Suppressor macrophage treated with lipopolysaccharide for 4 hours (primary cell): ENCODE measurements at places on chromosomes 2 and 18.

- DNase-seq, result no peak
Observed at GRCh38 chr2:86073225-86073624, 32.5 kb downstream of the POLR1A start.

GRCh38 chr2:221514305-221515040 lies 57.6 kb downstream of the EPHA4 start:
- no peak for DNase-seq

DNA sequence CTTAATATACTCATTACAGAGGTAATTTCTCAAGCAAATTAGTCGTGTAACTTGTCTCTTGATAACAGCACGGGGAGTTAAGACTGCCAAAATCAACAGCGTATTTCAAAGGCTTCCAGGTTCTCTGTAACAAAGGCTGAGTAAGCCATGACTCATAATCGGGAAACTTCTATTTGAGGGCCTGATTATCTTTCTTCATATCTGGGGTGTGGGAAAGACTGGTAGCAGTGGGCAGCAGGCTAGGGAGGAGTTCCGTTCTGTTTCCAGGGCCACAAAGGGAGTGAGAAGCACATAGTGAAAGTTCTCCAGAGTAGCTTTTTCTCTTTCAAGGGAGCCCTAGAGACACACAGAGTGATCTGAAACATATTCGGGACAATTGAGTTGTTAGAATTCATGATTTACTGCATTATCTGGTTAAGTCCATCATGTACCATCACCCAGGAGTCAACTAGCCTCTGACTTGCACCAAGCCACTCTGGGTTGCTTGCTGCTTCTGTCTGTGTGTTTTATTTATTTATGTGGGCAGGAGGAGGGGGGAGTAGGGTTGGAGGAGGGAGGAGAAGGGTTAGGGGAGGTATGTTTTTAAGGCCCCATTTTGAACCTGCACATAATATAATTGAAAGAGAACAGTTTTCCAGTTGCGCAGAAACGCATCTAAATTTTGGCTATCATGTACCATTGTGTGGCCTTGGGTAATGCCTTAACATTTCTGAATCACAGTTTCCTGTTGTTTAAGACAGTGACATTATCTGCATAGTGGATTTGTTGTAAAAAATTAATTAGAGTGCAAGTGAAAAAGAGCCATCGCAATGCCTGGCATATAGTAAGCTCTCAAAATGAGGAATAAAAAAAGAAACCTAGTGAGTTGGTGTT lies 80.5 kb upstream of the ITPRID2 start:
- DNase-seq, result peak; percentile 87

- peak; percentile 89 for DNase-seq
Observed at GRCh38 chr2:231717281-231718171, 9.2 kb downstream of the PTMA start.

DNA sequence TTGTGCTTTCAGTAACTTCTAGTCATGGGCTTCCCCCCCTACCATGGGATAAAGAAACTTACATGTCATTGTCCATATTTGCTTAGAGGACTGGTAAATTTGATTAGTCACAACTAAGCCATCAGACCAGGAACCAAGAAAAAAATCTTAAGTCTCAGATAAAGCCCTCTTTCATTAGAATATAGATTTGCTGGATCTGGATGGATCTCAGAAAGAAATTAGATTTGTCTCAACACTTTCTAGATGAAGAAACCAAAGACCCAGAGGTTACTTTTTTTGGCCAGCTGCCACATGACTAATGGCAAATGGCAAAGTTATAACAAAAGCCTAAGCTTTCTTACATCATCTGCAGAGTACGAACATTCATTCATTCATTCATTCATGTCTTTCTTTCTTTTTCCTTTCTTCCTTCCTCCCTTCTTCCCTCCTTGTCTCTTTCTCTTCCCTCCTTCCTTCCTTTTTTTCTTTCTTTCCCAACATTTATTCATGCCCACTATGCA lies 60.2 kb downstream of the CDCA7 start:
- peak; percentile 6 for DNase-seq

- peak; percentile 86 for DNase-seq
Observed at GRCh38 chr2:144513388-144514101, 6.4 kb downstream of the ZEB2 start.

GRCh38 chr2:45739796-45740485 lies 88.5 kb downstream of the PRKCE start:
- DNase-seq, result no peak

DNA sequence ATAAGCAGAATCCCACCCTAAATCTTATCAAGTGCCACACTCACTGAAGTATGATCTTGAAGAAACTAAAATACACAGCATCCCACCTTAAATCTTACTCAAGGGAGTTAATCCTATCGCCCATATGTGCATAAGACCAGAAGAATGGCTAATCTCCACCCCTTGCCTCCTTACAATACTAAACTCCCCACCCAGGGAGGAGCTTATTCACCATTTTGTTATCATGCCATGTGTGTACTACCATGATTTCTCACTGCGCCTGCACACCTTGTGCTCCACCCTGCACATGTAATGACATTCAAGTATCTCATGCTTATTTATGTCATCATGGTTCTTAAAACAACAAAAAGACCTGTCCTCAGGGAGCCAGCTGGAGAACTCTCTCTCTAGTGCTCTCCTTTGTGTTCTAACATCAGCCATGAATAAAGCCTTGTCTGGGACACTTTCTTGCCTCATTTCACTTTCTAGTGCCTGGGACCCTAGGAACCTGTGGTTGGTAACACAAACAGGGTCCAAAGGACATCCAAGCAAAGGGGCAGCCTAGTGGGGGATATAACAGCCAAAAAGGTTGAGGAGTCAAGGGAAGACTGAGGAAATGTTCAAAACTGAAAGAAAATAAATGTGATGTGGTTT lies 87.4 kb downstream of the SLC66A3 start:
- no peak for DNase-seq
